Activated CD4-positive, alpha-beta T cell treated with anti-CD3 and anti-CD28 coated beads, Interleukin-10, Interleukin-2, amounts not matched to agents 100 ng/mL and 50 ng/mL, durations not matched to agents 16 hours and 8 hours (primary cell): ENCODE measurements at places on chromosomes 1 and 21.

DNA sequence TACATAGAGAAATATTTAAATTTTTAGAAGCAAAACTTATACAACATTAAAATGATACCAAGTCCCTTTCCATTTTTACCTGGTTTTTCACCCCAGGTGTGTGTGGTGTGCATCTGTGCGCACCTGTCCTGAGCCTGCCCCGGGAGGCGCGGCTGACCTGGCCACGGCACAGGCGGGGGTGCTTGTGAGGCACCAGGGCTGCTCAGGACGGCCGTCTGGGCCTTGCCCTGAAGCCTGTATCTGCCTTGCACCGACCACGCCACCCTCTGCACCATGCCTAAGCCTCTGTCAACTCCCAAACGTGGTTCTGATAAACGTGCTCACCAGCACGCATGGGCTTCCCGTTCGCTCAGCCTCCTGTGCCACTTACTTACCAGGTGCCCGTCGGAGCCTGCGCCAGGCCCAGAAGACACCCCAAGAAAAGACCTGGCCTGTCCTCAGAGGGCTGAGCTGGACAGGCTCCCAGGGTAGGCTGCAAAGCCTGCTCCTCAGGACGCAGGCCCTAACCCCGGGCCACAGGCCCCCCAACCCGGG, 20.9 kb downstream of the PANK4 start:
- DNase-seq, result no peak

- no peak for DNase-seq
Observed at GRCh38 chr1:238892612-238893011, 493.8 kb upstream of the CHRM3 start.

DNA sequence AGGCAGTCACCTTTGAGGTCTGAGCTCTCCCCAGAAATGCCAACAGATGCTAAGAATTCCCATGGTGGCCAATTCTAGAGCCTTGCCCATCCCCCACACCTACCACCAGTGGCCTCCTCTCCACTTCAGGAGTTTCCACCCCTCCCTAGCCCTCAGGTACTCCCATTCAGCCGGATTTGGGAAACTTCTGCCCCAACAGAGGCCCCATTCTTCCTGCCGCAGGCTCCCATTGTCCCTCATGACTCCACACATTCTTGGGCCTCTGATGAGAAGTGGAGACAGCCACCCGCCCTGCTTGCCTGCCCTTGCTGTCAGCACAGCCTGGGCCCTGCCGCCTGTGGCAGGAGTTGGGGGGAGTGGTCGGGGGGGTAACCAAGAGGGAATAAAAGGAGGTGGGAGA, 4.6 kb downstream of the BLACAT1 start:
- DNase-seq, result no peak

GRCh38 chr1:29105822-29106221, 17.9 kb downstream of the TMEM200B start:
- DNase-seq, result no peak

GRCh38 chr1:190377294-190377693, 100.4 kb downstream of the BRINP3 start:
- no peak for DNase-seq

DNA sequence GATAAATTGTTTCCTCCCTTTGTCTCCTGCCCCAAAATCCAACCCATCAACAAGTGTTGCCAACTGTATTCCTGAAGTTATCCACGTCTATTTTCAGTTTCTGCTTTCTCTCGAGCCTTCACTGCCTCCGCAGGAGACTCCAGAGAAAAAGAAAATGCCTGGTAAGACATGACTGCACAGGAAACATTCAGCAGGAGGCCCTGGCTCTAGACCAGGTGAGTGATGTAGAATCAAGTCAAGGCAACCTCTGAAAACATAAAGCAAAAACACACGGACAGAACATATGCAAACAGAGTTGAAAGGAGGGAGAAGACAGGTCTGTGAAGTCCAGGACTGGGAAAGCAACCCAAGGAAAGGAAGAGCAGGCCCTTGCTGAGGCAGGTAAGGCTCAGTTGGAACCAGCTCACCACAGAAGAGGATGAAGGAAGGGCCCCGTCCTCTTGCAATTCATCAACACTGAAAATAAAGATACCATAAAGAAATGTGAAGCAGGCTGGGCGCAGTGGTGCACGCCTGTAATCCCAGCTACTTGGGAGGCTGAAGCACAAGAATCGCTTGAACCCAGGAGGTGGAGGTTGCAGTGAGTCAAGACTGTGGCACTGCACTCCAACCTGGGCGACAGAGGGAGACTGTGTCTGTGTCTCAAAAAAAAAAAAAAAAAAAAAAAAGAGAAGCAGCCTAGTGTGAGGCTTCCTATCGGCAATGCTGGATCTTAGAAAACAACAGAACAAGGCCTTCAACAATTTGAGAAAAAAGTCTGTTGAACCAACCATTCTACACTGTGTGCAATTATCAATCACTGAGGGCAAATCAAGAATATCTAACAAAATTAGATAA, 8.8 kb downstream of the NOL9 start:
- DNase-seq, result no peak

GRCh38 chr1:5998051-5998905, 6.1 kb upstream of the NPHP4 start:
- DNase-seq, result no peak

GRCh38 chr1:186849826-186850225, 21.1 kb downstream of the PLA2G4A start:
- no peak for DNase-seq

DNA sequence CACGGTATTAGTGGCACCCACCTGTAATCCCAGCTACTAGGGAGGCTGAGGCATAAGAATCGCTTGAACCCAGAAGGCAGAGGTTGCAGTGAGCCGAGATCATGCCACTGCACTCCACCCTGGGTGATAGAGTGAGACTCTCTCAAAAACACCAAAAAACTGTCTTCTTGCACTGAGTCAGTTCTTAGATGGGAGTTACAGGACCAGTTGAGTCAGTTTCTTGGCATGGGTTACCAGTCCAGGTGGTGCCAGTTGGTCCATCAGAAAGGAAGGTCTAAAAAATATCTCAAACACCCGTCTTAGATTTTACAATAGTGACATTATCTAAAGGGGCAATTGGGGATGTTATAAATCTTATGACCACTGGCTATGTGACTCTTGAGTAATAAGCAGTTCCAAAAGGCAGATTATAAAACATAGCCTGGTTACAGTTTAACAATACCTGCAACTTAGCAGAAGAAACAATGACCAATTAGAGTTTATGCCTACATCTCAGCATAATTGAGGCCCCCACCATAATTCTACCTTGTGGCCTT, 206.9 kb upstream of the FGGY start:
- no peak for DNase-seq

- DNase-seq, result no peak
Observed at GRCh38 chr1:165468726-165469249, 23.9 kb upstream of the RXRG start.

- DNase-seq, result no peak
Observed at GRCh38 chr1:153428791-153429190, 12.5 kb downstream of the S100A7A start.

DNA sequence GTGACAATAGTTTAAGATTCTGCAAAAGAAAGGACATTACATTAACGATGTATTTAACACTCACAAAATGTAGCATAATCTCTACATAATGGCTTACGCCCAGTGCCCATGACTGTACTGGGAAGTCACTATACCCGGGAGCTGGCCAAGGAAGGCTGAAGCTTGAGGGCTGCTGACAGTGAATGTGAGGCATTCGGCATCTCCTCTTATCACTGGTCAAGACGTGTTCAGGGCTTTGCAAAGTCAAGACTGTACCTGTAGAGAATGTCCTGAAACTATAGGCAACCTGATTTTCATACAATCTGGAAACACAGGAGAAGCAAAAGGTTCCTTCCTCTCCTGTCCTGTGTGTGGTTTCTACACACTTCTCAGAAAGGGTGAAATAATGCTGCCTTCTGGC, 12.7 kb upstream of the IFNGR2 start:
- DNase-seq, result no peak

DNA sequence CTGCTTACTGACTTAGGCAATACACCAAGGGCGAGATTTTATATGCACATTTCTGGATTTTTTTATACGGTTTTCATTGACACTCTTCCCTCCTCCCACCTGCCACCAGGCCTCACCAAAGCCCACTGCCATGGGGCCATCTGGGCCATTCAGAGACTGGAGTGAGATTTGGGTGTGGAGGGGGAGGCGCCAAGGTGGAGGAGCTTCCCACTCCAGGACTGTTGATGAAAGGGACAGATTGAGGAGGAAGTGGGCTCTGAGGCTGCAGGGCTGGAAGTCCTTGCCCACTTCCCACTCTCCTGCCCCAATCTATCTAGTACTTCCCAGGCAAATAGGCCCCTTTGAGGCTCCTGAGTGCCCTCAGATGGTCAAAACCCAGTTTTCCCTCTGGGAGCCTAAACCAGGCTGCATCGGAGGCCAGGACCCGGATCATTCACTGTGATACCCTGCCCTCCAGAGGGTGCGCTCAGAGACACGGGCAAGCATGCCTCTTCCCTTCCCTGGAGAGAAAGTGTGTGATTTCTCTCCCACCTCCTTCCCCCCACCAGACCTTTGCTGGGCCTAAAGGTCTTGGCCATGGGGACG, 57.9 kb downstream of the LACTBL1 start:
- no peak for DNase-seq

- no peak for DNase-seq
Observed at GRCh38 chr1:15956150-15956549, 19.8 kb downstream of the ZBTB17 start.

DNA sequence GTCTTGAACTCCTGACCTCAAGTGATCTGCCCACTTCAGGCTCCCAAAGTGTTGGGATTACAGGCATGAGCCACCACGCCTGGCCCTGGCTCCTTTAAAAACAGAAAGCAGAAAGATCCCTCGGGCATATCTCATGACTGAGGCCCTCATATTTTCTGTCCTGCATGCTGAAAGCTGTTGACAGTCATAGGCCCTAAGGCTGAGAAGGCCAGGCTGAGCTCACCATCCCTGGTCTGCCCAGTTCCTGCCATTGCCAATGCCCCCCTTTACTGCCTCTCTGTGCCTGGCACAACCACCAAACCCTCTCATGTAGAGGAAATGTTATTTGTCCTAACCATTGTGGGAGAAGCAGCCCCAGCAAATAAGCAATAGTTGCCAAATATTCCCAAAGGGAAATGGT, 12.7 kb downstream of the CD34 start:
- no peak for DNase-seq

GRCh38 chr1:22545141-22545540, 18.1 kb upstream of the EPHA8 start:
- DNase-seq, result no peak
